ENCODE measurements at places on chromosomes 11 and 22.

DNA sequence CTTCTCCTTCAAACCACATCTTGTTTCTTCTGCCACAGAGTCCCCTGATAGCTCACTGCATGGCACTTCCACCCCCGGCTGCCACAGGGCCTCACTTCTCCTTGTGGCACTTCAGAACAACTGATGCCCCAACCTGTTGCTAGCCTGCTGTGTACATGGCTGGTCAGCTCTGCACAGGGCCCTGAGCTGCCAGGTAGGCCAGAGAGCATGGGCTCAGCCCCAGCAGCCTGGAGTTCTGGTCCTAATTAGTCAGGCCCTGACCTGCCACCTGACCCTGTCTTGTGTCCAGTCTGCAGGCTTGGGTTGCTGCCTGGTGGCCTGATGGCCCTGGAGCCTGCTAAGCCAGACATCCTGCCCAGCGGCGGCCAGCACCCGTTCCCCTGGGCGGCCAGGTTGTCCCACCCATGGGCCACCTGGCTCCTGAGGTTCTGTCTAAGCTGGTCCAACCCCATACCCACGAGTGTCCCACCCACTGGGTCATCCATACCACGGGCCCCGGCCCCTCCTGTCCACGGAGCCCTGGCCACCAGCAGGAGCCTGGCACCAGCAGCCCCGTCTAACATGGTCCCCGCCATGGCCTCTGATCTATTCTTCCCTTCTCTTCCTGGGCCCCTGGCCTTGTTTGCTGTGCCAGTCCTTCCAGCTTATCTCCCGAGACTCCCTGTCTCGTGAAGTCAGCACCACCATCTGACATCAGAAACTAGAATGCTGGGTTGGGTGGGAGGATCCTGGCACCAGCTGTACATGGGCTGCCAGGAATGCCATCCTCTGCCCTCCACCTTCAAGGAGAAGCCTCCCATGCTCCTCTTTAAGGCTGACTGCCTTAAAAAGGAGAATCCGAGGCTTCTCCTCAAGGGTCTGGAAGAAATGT lies 3.1 kb upstream of the CERK start:
- no peak for DNase-seq

DNA sequence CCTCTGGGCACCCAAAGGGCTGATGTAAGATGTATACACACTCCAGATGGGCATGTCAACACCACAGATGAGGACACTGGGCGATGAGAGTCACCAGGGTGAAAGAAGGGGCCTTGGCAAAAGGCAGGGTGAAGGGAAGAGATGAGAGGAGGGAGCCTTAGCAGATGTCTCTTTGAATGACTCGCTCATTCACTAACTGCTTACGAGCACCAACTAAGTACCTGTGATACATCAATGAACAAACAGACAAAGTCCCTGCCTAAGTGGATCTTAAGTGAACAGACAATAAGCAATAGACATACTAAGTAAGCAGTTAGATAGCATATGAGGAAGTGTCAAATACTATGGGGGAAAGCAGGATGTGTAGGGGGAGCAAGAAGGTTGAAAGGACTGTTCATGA lies 7.5 kb downstream of the ME3 start:
- DNase-seq: no peak

- DNase-seq: peak; percentile 80
Observed at GRCh38 chr11:44036811-44037657, 10.7 kb upstream of the ACCSL start.

DNA sequence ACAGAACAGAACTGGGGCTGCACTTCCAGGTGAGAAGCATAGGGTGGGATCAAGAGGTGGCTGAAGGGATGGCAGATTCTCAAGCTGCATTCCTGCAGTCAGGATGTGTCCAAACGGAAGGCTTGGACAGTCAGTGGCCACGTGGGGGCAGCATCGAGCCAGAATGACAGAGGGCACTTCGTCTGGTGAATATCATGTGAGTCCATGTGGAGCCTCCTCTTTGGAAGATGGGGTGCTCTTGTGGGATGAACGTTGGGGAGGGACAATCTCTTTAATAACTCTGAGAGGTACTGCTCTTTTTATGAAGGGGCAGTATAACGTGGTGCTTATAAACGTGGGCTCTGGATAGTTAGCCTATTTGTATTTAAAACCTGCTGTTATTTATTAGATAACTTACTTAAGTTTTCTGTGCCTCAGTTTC lies 154.9 kb upstream of the NAV2 start:
- DNase-seq: peak; percentile 57

All from KBM-7 (cell line).